Body of pancreas (tissue), 4 donors: ENCODE measurements at places on chromosomes 7 and 10. TPM values are rescaled to one million over a fixed set of nuclear protein-coding genes. Genes with fewer than 3 reads are reported as not detected.

DNA sequence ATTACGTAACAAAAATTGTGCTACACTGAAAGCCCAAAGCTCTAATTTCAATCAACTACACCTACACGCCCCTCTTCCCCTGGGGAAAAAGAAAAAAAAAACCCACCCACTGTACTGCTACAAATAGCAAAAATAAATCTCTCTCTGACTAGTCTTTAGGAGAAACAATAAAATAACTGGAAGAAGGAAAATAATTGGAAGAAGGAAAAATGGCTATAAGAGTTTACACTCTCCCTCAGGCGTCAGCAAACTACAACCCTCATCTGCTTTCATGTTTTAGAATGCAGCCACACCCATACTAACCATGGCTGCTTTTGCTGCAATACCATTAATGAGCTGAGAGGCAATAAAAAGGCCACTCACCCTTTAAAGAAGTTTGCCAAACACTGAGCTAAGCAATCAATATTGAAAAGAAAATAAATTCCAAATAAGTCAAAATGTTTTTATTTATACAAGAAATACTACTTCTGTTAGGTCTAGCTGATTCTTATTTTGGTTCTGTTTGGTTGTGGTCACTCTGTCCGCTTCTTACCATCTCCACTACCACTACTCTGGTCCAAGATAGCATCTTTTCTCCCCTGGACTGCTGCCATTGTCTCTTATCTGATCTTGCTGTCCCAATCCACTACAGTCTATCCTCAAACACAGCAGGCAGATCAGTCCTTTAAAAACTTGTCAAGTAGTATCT, 3.8 kb downstream of the MINDY3 start:
- H3K4me3 ChIP-seq: no peak overlapping the region
- H3K27me3 ChIP-seq: no peaks in the 10 kb centered on the region
- no peak overlapping the region for H3K27ac ChIP-seq
- H3K36me3 ChIP-seq: no peaks in the 10 kb centered on the region
- no peak for DNase-seq
- peaks cover 24% of the 10 kb centered on the region for H3K4me1 ChIP-seq

- H3K27me3 ChIP-seq: no peaks in the 10 kb centered on the region
- DNase-seq: no peak
- no peaks in the 10 kb centered on the region for H3K4me1 ChIP-seq
- no peaks in the 10 kb centered on the region for H3K36me3 ChIP-seq
- H3K4me3 ChIP-seq: no peak overlapping the region
Observed at GRCh38 chr7:24704311-24704710, 53.0 kb downstream of the GSDME start.

GRCh38 chr7:44696728-44697127, 51.9 kb upstream of the ZMIZ2 start:
- H3K27me3 ChIP-seq: no peaks in the 10 kb centered on the region
- peaks cover 23% of the 10 kb centered on the region for H3K36me3 ChIP-seq

GRCh38 chr10:16968416-16969041, 151.3 kb upstream of the RSU1 start:
- H3K4me3 ChIP-seq: no peak overlapping the region
- DNase-seq: no peak
- H3K4me1 ChIP-seq: no peaks in the 10 kb centered on the region
- no peaks in the 10 kb centered on the region for H3K36me3 ChIP-seq

DNA sequence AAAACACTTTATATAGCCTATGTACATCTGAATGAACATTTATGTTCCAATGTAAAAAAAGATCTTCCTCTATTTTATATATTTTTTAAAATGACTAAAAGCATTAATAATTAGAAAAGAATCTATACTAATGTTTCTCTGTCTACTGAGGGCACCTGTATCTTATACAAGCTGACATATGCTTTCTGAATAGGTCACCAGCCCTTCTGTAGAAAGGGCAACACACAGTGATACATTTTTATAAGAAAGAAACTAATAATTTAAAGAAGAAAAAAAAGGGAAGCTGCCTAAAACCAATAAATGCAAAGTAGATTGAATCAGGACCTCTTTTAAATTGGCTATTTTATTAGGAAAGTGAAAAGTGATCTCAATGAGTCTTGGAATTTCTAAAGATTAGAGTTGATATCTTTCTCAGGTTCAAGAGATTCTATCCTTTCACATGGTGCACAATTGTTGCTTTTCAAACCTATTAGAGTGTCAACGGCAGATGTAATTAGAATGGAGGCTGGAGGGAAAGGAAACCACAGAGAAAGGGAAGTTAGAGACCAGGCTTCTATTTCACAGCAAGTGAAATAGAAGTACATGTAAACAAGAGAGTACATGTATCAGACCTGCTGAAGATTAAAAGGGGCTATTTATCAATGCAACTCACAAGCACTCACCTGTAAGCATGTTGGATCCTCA, 6.3 kb downstream of the MTPN start:
- no peak for DNase-seq
- H3K4me1 ChIP-seq: peaks cover 21% of the 10 kb centered on the region
- no peak overlapping the region for H3K4me3 ChIP-seq
- H3K27ac ChIP-seq: no peak overlapping the region
- no peaks in the 10 kb centered on the region for H3K36me3 ChIP-seq
- no peaks in the 10 kb centered on the region for H3K27me3 ChIP-seq

DNA sequence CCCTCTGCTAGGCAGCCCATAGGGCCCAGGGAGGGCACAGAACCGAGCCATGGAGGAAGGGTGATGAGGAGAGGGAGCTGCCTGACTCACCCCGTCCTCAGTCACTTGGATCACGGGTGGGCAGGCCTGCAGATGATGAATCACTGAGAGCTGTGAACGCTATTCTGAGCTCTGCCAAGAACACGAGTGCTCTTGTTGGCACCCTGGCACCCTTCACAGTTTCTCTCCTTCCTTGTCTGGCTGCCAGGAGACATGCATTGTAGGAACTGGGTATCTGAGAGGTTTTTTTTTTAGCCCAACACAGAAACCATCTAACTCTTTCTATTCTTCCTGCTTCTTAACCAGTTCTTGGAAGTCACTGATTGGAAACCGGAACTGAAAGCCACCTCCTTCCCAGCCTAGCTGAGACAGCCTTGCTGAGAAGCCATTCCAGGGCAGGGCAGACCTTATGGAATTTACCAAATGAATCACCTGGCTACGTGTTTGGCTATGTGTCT, 82.1 kb downstream of the SLC37A3 start:
- peak overlapping the region; percentile 47 for H3K27ac ChIP-seq
- peaks cover 16% of the 10 kb centered on the region for H3K4me1 ChIP-seq
- H3K4me3 ChIP-seq: no peak overlapping the region

DNA sequence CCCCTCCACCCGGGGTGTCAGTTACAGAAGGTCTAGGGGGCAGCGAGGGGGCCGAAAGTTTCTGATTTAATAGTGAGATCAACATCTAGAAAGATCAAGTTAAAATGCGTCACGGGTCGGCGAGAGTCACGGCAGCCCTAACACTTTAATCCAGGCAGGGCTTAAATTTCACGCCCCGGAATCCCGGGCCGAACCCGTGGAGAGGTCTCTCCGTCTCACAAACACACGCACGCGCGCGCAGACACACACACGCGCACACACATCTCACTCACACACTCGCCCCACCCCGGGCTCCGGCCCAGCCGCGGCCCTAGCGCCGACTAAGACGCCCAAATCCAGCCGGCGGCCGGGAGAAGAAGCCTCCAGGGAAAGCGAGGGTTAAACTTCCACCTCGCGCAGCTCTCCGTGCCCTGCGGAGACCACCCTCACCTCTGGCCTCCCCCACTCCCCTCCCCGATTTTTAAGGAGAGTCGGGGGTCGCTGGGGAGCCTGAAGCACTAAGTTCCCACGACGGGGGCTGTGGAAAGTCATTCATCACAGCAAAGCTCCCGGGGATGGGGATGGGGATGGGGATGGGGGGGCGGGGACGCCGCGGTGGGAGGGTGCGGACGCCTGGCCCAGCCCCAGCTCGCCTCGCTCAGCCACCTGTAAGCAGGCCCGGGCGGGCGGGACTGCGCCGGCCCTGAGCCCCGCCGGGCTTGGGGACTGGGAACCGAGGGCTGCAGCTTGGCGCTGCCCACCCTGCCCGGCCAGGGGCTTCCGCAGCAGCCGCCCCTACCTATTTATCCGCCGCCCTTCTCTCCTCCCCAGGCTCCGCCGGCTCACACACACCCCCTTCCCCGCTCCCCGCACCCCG, 1.6 kb downstream of the PDGFA start:
- no peaks in the 10 kb centered on the region for H3K27me3 ChIP-seq
- H3K27ac ChIP-seq: peak overlapping the region; percentile 99
- peaks cover 65% of the 10 kb centered on the region for H3K4me1 ChIP-seq
- H3K4me3 ChIP-seq: peak overlapping the region; percentile 80

Gene PHKG1
- total RNA-seq: not detected

Gene NXPH1
- total RNA-seq: not detected

Gene DENND2A
- 2.6 TPM for total RNA-seq

Gene SH2D4B
- total RNA-seq: 0.33 TPM
